GM23338 (cell line): ENCODE measurements at places on chromosomes 3 and 15. TPM values are rescaled to one million over a fixed set of nuclear protein-coding genes. Genes with fewer than 3 reads are reported as not detected.

Gene SCN11A
- 0.08 and 0.14 TPM in 2 replicates for total RNA-seq

Gene GPR62
- 0.38 TPM in 1 of 2 replicates, not detected in the other for total RNA-seq

Gene BUB1B
- 113 and 160 TPM in 2 replicates for total RNA-seq

DNA sequence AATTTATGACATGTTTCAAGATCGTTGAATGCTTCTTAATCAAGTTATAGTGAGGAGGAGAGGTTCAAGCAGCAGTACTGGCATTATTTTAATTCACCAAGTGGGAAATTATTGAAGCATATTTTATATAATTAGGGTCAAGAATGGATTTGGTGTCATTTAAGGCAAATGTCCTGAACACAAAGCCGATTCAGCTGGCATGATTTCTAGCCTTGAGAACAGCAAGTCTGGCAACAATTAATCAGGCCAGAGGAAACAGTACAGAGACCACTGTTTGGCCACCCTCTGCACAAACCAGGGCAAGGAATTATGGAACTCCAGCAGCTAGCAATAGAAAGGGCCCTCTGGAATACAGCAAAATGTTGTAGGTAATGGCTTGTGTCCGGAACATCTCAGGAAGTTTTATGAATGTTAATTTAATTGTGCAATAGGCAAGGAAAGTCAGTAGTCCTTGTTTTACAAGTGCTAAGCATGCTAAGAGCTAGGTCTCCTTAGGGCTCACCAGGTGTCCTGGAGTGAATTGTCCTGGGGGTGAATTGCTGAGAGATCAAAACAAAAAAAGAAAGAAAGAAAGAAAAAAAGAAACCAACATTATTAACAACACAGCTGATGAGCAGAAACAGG lies 38.7 kb upstream of the SNRK start:
- no peak for DNase-seq

DNA sequence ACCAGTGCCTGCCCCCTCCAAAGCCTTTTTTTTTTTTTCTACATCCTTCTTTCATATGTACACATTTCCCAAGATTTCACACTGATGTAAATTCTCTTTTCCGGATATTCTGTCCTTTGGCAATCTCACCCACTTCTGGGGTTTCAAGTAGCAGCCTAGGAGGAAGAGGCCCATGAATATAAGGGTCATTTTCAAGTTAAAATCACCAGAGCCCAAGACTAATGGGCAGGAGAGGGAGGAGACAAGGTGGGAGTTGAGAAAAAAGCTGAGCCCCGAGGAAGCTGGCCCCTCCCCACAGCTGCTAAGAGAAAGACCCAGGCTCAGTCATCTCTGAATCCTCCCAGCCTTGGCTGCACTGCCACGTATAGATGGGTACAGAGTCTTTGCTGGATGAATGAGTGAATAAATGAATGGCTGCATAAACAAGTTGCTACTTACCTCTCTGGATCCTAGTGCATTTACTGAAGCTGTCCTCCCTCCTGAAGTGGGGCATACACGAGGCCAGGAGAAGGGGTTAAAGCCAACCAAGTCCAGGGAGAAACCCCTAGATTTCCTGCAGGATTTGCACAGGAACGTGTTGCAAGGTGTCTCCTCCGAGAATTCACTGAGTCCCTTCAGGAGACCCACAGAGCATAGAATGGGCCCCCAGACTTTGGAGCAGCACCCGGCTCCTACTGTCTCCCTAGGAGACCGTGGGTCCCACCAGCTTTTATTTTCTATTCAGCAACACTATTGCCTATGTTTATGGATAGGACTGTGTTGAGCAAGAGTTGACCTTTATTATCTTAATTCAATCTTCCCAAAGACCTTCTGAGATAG lies 100.8 kb upstream of the LIPC start:
- DNase-seq = no peak

Gene UROC1
- total RNA-seq = not detected in 2 replicates

Gene CCDC191
- total RNA-seq = 0.89 and 2.0 TPM in 2 replicates

Gene KNL1
- total RNA-seq = 43.2 and 46.2 TPM in 2 replicates

- no peak for DNase-seq
Observed at GRCh38 chr15:57215326-57215725, 161.0 kb upstream of the CGNL1 start.

- DNase-seq = no peak
Observed at GRCh38 chr3:55782351-55782750, 295.2 kb upstream of the WNT5A start.
